Upper lobe of left lung (tissue), 6 donors: ENCODE measurements at places on chromosomes 6 and 20.

DNA sequence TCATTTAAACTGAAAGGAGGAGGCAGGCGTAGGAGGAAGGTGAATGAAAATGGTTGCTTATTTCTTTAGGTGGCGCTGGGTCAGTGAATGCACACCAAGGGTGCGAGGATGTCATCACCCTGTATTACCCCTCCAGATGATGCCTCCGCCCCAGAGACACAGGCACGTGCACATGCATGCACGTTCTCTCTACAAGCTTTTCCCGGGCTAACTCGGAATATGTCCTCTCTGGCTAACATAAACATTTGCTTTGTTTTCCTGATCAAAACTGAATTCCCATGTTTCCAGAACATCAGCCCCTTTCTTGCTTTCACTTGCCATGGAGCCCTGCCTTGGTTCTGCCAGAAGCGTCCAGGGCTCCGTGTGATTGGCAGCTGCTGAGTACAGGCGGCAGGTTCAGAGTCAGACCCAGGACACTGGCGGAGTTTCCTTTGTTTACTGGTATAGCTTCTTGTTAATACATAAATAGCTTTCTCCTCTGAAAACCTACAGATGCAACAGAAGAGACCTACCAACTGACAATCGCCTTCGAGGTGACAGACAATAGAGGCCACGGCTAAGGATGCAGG, 131.2 kb upstream of the RPS6KA2 start:
- DNase-seq: no peak

DNA sequence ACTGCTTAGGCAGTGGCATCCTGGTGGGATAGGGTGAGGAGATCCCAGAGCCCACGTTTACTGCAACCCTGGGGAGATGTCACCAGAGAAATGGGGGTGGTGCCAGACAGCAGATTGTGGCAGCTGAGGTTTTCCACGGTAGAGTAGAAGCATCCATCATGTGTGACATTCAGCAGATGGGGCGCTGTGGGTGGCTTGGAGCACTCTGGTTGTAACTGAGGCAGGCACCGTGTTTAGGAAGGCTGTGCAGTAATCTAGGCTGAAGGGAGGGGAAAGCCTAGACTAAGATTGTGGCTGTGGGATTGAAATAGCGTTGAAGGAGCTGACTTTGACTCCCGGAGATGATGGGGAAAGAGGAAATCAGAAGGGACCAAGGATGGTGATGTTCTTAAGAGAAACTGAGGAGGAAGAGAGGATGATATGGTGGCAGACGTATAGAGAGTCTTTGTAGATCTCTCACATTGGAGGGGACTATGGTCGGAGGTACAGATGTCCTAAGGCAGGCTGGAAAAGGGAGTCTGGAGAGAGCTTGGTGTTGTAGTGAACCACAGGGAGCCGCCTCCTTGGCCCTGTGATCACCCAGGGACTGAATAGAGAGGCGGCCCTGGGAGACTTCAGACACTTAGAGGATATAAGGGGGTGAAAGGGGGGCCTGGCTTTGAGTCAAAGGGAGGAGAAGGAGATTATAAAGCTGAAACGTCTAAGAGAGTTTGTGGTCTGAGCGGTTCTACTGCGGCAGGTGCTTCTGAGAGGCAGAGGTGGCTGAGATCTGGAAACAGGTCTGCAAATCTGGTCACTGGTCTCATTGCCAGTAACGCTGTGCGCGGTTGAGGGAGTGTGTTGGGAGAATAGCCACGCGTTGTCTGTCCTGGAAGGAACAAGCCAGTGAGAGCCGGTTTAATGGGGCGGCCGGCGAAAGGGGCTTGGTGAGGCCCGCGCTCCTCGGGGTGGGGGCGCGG, 792 bp upstream of the MICA start:
- no peak for DNase-seq

DNA sequence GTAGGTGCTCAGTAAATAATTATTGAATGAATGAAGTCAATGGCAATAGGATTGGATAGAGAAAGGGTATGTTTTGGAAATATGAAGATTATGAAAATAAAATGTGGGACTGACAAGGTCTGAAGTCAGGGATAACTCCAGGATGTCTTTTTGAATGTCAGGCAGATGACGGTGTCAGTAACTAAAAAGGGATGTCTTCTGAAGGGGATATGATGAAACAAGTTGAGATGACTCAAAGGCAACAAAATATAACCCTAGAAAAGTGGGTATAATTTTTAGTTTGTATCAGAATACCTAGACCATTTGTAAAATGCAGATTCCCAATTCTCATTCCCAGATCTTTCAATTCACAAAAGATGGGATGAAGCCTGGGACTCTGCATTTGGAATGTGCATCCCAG, 257.3 kb upstream of the SGK1 start:
- no peak for DNase-seq

DNA sequence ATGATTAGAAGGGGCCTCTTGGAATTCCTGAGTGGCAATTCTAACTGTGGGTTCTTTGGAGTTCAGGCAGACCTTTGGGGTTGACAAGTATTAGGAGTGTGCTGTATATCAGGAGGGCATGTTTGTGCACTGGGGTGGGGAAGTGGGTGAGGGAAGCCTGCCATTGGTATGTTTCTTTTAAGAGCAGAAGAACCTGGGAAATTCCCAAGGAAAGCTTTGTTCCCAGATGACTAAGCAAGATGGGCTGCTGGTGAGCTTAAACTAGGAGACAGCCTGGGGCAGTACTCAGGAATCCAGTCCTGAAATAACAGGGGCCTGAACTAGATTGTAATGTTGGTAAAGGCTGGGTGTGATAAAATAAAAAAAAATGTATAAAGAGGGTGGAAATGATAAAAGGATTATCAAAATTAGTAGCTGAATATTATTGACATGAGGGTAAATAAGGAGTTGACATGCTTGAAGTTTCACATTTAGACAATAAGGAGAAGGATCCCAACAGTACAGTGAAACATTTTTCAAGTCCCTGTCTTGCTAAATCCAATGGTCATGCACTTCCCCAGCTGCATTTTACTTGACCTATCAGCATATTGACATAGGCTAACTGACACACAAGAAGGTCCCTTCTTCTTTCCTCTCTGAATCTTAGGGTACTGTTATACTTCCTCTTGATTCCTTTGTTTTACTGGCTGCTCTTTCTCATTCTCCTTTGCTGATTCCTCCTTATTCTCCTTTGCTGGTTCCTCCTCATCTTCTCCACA, 18.4 kb upstream of the IFNGR1 start:
- DNase-seq: peak; percentile 53

- no peak for DNase-seq
These were observed 143.1 kb downstream of the CEP57L1 start for GRCh38 chr6:109238396-109238795.

- DNase-seq: no peak
These were observed 217.6 kb upstream of the SNX9 start for GRCh38 chr6:157605484-157605883.
